Stimulated activated CD8-positive, alpha-beta memory T cell treated with anti-CD3 and anti-CD28 coated beads, Interleukin-7, amount 100 ng/mL, for 24 hours (primary cell): ENCODE measurements at places on chromosomes 5 and 9.

DNA sequence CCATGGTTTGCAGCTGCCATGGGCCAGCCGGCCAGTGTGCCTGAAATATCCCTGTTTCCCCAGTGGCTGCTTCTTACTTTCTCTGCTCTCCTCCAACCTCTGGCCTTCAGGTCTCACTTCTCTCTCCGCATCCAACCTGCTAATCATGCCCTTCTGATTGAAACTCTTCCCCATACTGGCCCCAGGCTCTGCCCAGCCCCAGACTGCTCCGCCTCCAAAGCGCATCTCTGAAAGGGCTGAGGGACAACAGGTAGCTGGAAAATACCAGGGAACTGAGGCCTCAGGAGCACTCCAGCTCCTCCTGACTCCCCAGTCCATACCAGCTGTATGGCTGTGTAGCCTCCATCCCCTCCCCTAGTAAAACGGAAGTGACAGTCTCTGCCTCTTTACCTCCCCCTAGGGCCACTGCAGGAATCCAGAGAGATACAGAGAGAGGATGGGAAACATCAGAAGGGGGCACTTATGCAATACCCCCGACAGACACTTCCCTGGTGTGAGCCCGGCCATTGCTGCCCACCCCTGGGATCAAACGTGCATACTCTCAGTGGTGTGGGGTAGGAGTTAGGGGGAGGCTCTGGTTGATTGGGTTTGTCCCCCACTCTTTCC, 34.2 kb downstream of the PAX5 start:
- DNase-seq = no peak

DNA sequence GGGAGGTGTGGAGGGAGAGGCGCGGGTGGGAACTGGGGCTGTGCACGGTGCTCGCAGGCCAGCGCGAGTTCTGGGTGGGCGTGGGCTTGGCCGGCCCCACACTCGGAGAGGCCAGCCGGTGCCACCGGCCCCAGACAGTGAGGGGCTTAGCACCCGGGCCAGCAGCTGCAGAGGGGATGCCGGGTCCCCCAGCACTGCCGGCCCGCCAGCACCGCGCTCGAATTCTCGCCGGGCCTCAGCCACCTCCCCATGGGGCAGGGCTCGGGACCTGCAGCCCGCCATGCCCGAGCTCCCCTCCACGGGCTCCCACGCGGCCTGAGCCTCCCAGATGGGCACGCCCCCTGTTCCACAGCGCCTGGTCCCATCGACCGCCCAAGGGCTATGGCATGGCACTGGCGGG, 104.6 kb downstream of the GLIS3 start:
- no peak for DNase-seq

DNA sequence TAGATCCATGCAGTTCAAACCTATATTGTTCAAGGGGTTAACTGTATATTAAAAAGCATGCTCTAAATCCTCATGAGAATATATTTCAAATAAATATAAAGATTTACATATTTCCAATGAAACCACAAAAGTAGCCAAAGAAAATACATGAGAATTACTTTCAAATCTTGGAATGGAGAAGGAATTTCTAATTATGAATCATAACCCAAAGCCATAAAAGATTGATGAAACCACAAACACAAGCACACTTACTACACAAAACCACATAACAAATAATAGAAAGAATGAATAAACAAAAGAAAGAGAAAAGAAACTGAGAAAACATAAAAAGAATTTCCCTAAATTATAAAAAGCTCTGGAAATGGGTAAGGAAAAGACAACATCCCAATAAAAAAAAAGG, 16.0 kb downstream of the ERP44 start:
- DNase-seq = no peak

- no peak for DNase-seq
These were observed 159.9 kb downstream of the LURAP1L start for GRCh38 chr9:12934545-12935272.

GRCh38 chr5:158422653-158423515, 563.9 kb upstream of the CLINT1 start:
- no peak for DNase-seq
